ENCODE measurements at places on chromosomes 4 and X. TPM values are rescaled to one million over a fixed set of nuclear protein-coding genes. Genes with fewer than 3 reads are reported as not detected.

Gene RBBP7
- polyA plus RNA-seq = 166 TPM

- H3K4me1 ChIP-seq = peaks cover 4% of the 10 kb centered on the region
- DNase-seq = peak; percentile 21
- no peaks in the 10 kb centered on the region for H3K36me3 ChIP-seq
- no peaks in the 10 kb centered on the region for H3K27me3 ChIP-seq
- no peak overlapping the region for H3K4me3 ChIP-seq
- no peak overlapping the region for H3K27ac ChIP-seq
Observed at GRCh38 chr4:38873290-38873944, 5.8 kb downstream of the FAM114A1 start.

Gene MAGEA4
- 1.0 TPM for polyA plus RNA-seq

Gene PCSK1N
- 12.8 TPM for polyA plus RNA-seq

GRCh38 chr4:70874268-70875156 lies 27.7 kb upstream of the MOB1B start:
- no peaks in the 10 kb centered on the region for H3K4me1 ChIP-seq
- H3K36me3 ChIP-seq = no peaks in the 10 kb centered on the region
- H3K4me3 ChIP-seq = no peak overlapping the region
- no peak for DNase-seq

Gene CXCL13
- not detected for polyA plus RNA-seq

GRCh38 chrX:10875995-10876394 lies 235.1 kb upstream of the HCCS start:
- no peak for DNase-seq
- H3K27me3 ChIP-seq = no peaks in the 10 kb centered on the region
- H3K4me1 ChIP-seq = no peaks in the 10 kb centered on the region
- no peak overlapping the region for H3K4me3 ChIP-seq
- H3K36me3 ChIP-seq = no peaks in the 10 kb centered on the region

DNA sequence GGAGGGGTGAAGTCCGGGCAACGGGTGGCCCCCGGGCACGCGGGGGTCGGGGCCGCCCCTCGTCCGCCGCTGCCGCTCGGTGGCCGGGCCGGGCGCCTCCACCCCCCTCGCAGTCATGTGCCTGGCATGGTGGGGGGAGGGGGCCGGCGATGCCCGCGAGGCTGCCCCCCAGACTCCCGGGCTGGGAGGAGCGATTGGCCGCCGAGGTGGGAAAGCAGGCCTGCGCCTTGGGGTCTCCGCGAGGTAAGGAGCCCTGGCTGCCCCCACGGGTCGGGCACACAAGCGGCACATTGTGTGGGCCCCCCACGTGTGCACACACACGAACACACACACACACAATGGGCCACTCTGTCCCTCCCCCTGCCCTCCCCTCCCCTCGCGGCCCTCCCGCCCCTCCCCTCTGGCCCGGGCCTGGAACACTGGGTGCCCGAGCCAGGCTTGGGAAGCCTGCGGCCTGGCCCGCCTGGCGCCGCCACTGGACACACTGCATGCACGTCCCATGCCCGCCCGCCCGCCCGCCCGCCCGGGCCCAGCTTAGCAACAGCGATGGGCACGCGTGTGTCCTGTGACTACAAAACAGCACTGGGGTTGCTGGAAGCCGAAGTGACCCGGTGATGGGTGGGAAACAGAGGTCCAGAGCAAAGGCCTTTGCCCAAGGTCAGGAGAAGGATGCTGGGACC lies 1.3 kb downstream of the SLC6A8 start:
- no peak overlapping the region for H3K27ac ChIP-seq
- H3K36me3 ChIP-seq = no peaks in the 10 kb centered on the region
- no peaks in the 10 kb centered on the region for H3K4me1 ChIP-seq
- peak overlapping the region; percentile 48 for H3K4me3 ChIP-seq

GRCh38 chrX:141405486-141405852 lies 163.2 kb upstream of the SPANXC start:
- H3K36me3 ChIP-seq = no peaks in the 10 kb centered on the region
- H3K27me3 ChIP-seq = no peaks in the 10 kb centered on the region
- no peak overlapping the region for H3K4me3 ChIP-seq
- no peaks in the 10 kb centered on the region for H3K4me1 ChIP-seq
- no peak overlapping the region for H3K27ac ChIP-seq
- DNase-seq = no peak

- H3K36me3 ChIP-seq = no peaks in the 10 kb centered on the region
- no peak overlapping the region for H3K4me3 ChIP-seq
- no peak for DNase-seq
- H3K27me3 ChIP-seq = no peaks in the 10 kb centered on the region
- 0 out of 2 replicates have a peak, but pooled peaks cover 9% of the 10 kb centered on the region for H3K4me1 ChIP-seq
Observed at GRCh38 chr4:100797791-100798190, 280.0 kb upstream of the EMCN start.

Gene MAP3K15
- polyA plus RNA-seq = 0.45 TPM

- H3K4me3 ChIP-seq = peak overlapping the region; percentile 44
- peak; percentile 81 for DNase-seq
- no peaks in the 10 kb centered on the region for H3K27me3 ChIP-seq
- H3K27ac ChIP-seq = no peak overlapping the region
- no peaks in the 10 kb centered on the region for H3K36me3 ChIP-seq
- H3K4me1 ChIP-seq = peaks cover 8% of the 10 kb centered on the region
Observed at GRCh38 chrX:111098874-111099273, 2.9 kb downstream of the PAK3 start.

Gene TCP11X2
- 1.1 TPM for polyA plus RNA-seq

Gene RTL9
- not detected for polyA plus RNA-seq

DNA sequence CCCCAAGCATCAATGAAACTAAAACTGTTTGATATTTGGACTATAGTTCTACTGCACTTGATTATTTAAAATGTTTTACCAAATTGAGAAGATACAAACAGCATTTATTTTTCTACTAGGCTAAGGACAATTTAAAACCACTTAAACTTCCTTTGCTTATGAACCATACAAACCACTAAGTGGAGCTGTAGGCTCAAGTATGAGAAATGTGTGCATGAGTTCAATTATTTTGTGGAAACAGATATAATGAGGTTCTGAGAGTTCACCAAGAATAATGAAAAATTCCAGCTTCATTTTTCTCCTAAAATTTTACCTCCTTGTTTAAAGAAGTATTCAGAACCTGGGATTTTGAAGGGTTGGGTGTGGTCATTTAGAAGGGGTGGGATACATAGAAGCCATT lies 63.1 kb downstream of the SERPINA7 start:
- H3K4me3 ChIP-seq = no peak overlapping the region
- no peaks in the 10 kb centered on the region for H3K36me3 ChIP-seq
- no peaks in the 10 kb centered on the region for H3K4me1 ChIP-seq

DNA sequence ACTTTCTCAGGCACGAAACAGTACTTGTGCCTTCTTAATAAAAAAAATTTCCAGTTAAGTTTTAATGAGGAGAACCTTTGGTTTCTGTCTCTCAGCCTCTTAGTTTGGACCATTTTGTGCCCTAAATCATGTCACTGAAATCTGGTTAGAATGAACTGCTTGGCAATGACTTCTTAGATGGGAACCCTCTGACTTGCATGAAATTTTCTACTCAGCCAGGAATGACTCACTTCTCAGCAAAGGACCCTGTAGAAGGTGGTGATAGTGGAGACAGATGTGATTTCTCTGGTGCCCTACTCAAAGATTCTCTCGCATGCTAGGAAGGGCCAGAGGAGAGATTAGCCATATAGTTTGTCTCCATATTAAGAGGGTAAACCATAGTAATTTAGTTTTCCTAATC lies 50.5 kb downstream of the RASL11B start:
- peaks cover 8% of the 10 kb centered on the region for H3K4me1 ChIP-seq
- H3K27me3 ChIP-seq = no peaks in the 10 kb centered on the region
- H3K4me3 ChIP-seq = no peak overlapping the region
- no peaks in the 10 kb centered on the region for H3K36me3 ChIP-seq

All from GM23338 (cell line).